ENCODE measurements at places on chromosomes 1 and 21.

DNA sequence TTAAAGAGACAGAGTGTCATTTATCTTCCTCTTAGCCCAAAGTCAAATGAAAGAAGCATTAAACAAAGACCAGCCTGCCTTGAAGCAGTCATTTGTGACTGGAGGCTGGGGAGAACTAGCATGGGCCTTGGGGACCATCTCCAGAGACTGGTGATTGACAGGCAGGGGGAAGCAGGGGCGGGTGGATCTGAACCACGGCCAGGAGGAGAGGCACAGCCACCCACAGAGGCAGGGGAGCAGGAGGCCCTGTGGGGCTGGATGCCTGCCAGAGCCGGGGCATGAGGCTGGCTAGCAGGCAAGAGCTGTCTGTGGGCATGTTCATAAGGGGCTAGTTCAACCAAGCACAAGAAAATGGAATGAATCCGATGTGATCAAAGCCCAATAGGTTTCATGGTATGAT, 73.9 kb downstream of the PLXNA2 start:
- DNase-seq = no peak

DNA sequence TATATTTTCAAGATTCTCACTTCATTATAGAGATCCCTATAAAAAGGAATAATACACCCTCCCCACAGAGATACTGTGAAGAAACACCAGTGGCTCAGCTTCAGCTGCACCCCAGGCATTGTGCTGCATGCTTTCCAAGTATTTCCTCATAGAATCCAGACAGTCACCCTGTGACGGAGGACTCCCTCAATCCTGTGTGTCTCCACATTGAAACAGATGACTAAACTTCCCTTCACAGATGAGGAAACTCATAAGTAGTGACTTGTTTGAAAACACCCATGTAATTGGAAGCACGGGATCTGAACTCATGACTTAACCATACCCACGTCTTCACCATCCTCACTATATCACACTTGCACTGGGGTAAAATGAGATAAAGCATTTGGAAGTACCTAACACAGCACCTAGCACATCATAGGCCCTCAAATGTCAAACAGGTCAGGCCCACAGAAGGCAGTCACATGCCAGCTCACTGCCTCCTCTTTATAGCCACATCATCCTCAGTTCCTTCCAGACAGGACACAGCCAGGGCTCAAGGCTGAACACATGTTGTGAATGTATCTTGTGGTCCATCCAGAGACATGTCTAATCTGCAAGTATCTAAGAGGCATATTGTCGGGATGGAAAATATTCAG, 55.2 kb downstream of the GPR161 start:
- DNase-seq = no peak

GRCh38 chr21:34881421-34881820, 167.7 kb downstream of the RUNX1 start:
- no peak for DNase-seq

DNA sequence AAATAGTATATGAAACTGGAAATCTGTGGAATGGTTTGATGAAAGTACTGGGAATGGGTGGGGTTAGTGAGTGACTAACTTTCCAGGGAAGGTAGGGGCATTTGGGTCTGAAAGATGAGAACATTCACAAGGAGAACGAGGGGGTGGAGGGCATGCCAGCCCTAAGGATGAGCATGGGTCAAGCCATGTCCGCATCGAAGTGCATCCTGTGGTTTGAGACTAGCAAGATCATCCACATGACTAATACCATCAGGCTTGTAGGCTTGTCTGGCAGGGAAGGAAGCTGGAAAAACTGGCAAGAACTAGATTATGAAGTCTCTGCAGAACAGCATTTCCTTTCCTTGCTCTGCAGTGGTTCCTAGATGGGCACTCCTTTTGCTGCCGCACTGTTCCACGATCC, 70.4 kb upstream of the UBE2U start:
- no peak for DNase-seq

DNA sequence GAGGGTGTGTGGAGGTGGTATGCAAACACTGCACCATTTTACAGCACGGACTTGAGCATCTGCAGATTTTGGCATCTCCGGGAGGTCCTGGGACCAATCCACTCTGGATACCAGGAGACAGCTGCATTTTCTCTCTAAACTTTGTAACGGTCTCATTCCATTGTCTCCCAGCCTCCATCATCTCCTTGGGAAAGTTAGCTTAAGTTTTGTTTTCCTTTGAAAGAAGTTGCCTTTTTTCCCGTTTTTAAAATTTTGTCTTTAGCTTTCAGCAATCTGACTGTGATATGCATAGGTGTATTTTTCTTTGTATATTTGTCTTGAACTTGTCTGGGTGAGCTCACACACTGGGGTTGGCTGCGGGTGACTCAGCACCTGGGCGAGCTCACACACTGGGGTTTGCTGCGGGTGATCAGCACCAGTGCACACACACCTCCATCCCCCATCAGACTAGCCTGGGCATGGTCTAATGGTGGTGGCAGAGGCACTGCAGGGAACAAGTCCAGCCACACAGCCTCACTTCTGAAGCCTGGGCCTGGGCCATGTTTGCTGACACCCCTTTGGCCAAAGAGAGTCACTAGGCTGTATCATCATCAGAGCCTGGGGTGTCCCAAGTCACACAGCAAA, 32.1 kb upstream of the COL18A1 start:
- DNase-seq = no peak

- no peak for DNase-seq
Measured at GRCh38 chr1:31407029-31407626, 5.9 kb upstream of the SERINC2 start.

DNA sequence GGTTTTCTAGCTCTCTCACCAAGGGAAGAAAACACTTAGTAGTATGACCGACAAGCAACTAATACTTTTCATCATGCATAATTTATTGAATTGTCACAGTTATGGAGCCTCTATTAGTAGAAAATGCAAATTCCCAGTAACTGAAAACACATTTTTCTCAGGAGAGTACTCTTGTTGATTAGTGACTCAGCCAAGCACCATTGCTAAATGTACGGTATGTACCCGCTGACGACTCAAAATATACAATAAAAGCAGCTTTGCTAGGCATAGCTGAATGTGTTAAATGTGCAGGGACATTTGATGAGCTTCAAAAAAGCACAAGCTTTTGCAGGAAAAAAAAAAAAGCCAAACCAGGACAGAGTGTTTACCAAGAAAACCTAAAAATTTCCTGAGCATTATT, 63.9 kb downstream of the WDR64 start:
- DNase-seq = no peak

DNA sequence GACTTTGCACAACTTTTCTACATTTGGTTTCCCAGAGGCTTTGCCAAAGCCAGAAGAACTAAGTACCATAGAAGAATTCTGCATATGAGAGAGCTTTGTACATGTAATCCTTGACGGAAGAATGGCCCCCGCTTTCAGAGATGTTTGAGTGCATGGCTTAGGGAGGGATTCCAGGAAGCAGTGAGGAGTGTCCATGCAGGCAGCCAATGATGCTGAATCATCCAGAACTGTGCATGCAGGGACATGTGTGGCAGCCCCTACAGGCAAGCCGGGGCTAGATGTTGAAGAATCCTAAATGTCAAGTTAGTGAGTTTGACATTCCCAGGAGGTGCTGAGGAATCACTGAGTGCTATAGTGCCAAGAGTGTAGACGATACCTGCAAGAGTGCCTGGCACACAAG, 9.9 kb upstream of the HAO2 start:
- DNase-seq = no peak

Measured in activated T-helper 9 cell treated with anti-CD3 and anti-CD28 coated beads, Interleukin-2, amount 50 U/mL, for 16 hours (primary cell).